Activated B cell treated with CpG ODN at 0.5 μM for 24 hours (primary cell): ENCODE measurements at places on chromosomes 2 and 18.

DNA sequence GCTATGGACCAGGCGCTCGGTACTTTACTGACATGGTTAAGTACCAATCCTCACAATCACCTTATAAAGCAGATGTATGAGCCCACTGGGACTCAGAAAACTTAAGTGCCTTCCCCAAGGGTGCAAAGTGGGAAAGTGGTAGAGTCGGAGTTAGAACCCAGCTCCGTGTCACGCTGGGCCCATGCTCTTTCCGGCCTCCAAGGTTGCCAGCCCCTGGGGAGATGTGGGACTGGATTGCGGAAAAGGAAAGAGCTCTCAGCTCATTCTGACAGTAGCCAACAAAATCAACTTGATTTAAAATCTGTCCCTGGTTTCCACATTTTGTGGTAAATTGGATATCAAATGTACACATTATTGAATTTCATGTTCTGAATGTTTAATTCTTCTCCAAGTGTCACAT is 403.8 kb downstream of the DCDC2C start:
- no peaks in the 10 kb centered on the region for H3K27me3 ChIP-seq
- DNase-seq, result no peak
- H3K4me1 ChIP-seq, result no peaks in the 10 kb centered on the region
- no peaks in the 10 kb centered on the region for H3K36me3 ChIP-seq
- H3K27ac ChIP-seq, result no peak overlapping the region

GRCh38 chr2:9692456-9693195 is 61.8 kb upstream of the YWHAQ start:
- no peak overlapping the region for H3K4me3 ChIP-seq
- no peaks in the 10 kb centered on the region for H3K36me3 ChIP-seq

GRCh38 chr2:3251946-3252345 is 125.7 kb downstream of the EIPR1 start:
- H3K27ac ChIP-seq, result no peak overlapping the region
- H3K36me3 ChIP-seq, result peaks cover 35% of the 10 kb centered on the region
- H3K4me3 ChIP-seq, result no peak overlapping the region
- DNase-seq, result no peak
- peaks cover 49% of the 10 kb centered on the region for H3K4me1 ChIP-seq
- no peaks in the 10 kb centered on the region for H3K27me3 ChIP-seq

DNA sequence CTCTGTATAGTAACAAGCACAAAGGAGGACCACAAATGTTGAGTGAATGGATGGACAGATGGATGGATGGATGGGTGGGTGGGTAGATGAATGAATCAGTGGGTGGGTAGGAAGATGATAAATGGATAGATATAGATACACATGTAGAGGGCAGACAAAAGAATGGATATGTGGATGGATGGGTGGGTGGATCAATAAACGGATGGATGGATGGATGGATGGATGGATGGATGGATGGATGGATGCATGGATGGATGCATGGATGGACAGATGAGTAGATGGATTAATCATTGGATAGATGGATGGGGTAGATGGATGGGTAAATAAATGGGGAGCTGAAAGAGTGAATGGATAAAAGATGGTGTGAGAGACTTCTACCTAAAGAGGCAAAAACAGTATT is 92.3 kb upstream of the GPR45 start:
- H3K4me1 ChIP-seq, result peaks cover 10% of the 10 kb centered on the region
- peaks cover 2% of the 10 kb centered on the region for H3K36me3 ChIP-seq
- no peak overlapping the region for H3K27ac ChIP-seq
- H3K27me3 ChIP-seq, result peaks cover 11% of the 10 kb centered on the region
- DNase-seq, result no peak

GRCh38 chr2:215982465-215982875 is 30.9 kb downstream of the MREG start:
- H3K27ac ChIP-seq, result no peak overlapping the region
- peaks cover 7% of the 10 kb centered on the region for H3K4me1 ChIP-seq
- H3K27me3 ChIP-seq, result no peaks in the 10 kb centered on the region
- DNase-seq, result no peak
- H3K4me3 ChIP-seq, result no peak overlapping the region

- peak; percentile 26 for DNase-seq
- no peaks in the 10 kb centered on the region for H3K4me1 ChIP-seq
- peaks cover 2% of the 10 kb centered on the region for H3K27me3 ChIP-seq
- no peaks in the 10 kb centered on the region for H3K36me3 ChIP-seq
- no peak overlapping the region for H3K4me3 ChIP-seq
Measured at GRCh38 chr2:24421668-24422067, 61.3 kb upstream of the ITSN2 start.

- no peaks in the 10 kb centered on the region for H3K27me3 ChIP-seq
- peaks cover 26% of the 10 kb centered on the region for H3K4me1 ChIP-seq
- DNase-seq, result no peak
Measured at GRCh38 chr2:9558948-9559381, 3.3 kb upstream of the ADAM17 start.

DNA sequence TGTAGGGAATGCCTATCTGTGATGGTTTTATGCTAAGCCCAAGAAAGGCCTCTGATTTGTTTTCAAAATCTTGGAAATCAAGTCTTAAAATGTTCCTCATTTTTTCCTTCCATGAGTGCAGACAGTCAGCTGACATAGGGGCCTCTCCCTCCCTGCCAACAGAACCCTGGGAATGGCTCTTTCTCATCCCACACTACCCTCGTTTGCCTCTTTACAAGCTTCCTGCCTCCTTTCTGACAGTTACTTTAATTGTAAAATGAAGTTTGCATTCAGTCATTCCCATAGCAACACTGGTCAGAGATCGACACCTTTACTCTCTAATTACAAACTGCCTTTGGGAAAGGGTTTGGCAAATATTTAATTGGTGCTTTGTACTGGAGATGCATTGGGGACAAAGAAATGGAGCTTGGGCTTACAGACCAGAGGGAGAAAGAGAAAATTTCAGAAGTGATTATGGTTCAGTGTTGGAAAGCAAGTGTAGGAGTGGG is 25.4 kb downstream of the KIF5C start:
- no peak for DNase-seq
- peaks cover 8% of the 10 kb centered on the region for H3K27me3 ChIP-seq
- peaks cover 10% of the 10 kb centered on the region for H3K4me1 ChIP-seq
- no peak overlapping the region for H3K27ac ChIP-seq
- no peaks in the 10 kb centered on the region for H3K36me3 ChIP-seq
- H3K4me3 ChIP-seq, result no peak overlapping the region
